Esophagus squamous epithelium (tissue), 5 donors: ENCODE measurements at places on chromosomes 5 and 9.

DNA sequence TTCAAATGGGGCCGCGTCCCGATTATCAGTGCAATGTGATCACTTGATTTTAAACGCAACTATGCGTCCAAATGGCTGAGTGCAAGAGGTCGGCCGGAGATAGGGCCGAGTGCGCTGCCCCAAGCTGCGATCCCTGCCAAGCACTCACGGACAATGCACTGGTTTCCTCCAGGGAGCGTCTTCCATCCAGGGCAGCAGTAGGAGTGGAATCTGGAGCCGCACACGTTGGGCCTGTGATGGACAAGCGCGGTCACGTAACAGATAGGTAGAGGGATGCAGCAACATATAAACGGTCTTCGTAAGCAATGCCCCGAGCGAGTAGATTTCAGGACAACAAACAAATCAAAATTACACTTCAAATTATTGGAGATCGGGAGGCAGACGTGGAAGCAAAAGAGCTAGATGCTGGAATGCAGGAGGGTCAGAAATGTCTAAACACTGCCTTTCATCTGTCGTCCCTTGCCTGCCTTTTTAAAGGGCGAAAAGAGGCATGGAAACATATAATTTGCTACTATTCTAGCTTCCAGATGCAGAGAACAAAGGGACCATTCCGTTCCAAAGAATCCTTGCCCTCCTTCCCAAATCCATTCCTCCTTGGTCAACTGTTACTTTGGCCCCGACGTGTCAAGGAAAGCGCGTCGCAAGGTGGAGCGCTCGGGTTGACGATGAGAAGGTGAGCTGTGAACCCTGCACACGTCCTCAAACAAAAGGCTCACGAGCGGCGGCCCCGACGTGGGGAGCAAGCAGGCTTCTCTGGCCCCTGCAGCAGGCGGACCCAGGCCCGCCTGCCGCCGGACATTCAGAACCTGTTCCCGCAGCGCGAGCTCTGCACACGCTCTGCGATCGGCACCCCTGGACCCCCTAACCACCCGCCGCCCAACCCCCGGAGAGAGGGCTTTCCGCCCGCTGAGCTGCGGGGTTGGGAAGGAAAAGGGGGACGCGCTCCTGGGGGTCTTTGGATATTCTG lies 1.5 kb downstream of the FBN2 start:
- no peak for DNase-seq

- DNase-seq = no peak
Measured at GRCh38 chr9:72978744-72979143, 25.9 kb upstream of the ALDH1A1 start.

DNA sequence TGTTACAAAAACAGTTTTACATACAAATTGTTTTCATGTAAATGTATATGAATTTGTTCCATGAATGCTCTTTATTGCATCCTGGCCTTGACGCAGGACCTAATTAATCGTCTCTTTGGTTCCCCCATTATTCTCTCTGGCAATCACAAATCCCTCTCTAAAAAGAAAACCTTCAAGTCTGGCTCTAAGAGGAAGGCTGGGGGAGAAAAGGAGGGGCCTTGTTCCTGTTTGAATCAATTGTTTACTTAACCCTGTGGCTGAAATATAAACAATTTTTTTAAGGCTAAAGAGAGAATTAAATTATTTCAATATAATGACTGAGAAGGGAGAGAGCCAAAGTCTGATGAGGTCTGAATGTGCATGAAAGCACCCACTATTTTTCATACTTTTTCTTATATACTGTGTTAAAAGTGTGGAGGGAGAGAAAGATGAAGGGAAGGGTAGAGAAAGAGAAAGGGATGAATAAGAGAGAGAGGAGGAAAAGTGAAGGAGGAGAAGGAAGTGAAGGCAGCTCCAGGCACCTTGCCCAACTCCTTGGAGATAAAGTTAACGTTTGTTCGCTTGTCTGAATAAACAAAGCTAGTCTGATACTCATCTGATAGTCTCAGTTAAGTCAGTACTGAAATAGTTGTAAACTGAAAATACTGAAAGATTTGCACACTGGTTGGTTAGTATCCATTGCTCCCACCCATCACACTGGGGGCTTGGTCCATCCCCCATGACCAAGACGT lies 116.4 kb upstream of the SPDL1 start:
- DNase-seq = no peak

- DNase-seq = no peak
Measured at GRCh38 chr5:55742778-55743177, 4.9 kb downstream of the DDX4 start.

- no peak for DNase-seq
Measured at GRCh38 chr9:14547245-14548060, 145.8 kb downstream of the ZDHHC21 start.

- DNase-seq = no peak
Measured at GRCh38 chr9:20872340-20872977, 159.0 kb downstream of the HACD4 start.

- no peak for DNase-seq
Measured at GRCh38 chr5:13975246-13975645, 30.8 kb upstream of the DNAH5 start.

- DNase-seq = no peak
Measured at GRCh38 chr5:44875661-44876605, 67.2 kb downstream of the MRPS30 start.
